ENCODE measurements at places on chromosomes 1 and 21.

DNA sequence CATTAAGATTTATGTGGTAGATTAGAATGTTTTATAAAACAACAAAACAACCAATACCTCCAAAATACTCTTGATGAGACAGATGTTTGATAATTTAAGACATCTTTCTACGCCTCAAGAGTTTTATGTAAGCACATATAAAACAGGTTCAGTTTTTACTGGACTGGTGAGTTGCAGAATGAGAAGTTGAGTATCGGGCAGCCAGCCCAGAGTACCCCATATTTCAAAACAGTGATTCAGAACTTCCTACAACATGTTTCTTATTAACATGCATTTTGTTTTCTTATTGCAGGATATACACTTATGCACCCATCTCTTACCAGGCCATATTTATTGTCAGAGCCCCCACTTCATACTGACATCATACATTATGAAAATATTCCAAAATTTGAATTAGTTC is 91.4 kb upstream of the RAVER2 start:
- no peak for DNase-seq

- no peak for DNase-seq
Measured at GRCh38 chr1:205500240-205501233, 3.9 kb upstream of the CDK18 start.

DNA sequence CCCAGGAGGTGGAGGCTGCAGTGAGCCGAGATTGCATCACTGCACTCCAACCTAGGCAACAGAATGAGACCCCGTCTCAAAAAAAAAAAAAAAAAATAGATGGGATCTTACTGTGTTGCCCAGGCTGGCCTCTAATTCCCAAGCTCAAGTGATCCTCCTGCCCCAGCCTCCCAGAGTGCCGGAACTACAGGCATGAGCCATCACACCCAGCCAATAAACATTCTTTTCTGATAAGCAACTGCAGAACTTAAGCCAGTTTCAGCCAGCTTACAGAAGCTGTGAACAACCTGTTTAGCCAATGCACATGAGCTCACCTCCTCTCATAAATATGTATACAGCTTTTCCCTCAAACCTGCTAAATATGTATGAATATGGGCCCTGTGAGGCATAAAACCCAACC is 3.1 kb upstream of the MIIP start:
- DNase-seq, result no peak

DNA sequence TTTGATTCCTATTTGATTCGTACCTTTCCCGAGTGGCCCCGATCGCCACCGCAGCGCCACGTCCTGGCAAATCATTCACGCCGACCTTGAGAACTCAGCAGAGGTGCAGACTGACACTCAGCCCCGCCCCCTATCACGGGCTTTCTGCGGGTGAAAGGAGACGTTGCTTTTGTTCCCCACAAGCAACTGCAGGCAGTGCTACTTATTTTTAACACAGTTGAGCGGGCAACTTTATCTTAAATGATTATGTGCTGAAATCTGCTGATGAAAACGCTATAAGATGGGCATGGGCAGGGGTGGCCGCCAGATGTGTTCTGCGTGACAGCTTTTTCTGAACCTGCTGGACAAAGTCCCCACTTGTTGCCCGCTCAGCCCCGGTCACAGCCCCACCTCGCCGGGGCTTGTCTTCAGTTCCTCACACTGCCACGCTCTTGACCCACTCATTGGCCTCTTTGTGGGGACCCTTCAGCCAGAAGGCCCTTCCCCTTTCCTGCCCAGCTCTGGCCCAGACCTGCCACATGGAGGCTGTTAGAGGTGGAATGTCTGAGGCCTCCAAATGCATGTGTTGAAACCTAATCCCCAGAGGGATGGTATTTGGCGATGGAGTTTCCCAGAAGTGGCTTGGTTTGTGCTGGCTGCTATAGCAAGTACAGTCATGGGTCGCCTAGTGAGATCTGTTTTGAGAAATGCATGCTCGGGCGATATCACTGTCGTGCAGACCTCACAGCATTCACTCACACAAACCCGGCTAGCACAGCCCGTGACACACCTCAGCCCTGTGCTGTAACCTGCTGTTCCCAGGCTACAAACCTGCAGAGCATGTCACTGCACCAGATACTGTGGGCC is 15.7 kb upstream of the PDXK start:
- DNase-seq, result no peak

DNA sequence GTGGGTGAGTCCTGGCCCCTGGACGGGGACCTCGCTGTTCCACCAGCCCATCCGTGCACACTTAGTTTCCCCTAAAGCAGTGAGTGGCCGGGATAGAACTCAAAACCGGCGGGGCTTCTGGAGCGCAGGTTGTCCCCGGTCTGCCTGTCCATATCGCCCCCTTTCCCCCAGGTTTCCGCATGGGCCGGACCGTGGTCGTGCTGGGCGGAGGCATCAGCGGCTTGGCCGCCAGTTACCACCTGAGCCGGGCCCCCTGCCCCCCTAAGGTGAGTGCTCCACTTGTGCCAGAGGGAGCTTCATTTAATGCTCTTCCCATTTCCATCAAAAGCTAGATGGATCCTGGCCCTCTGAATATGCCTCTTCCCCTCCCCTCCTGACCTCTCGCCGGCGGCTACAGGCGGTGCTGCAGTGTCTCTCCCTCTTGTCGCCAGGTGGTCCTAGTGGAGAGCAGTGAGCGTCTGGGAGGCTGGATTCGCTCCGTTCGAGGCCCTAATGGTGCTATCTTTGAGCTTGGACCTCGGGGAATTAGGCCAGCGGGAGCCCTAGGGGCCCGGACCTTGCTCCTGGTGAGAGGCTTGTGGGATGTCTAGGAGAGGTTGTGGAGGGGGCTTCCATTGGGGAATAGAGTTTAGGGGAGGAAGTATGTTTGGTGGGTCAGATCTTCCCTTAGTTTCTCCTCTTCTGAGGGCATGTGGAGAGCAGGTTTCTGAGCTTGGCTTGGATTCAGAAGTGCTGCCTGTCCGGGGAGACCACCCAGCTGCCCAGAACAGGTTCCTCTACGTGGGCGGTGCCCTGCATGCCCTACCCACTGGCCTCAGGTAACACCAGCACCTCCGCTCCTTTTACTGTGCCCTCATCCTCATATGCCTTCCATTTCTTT is 683 bp downstream of the PPOX start:
- no peak for DNase-seq

DNA sequence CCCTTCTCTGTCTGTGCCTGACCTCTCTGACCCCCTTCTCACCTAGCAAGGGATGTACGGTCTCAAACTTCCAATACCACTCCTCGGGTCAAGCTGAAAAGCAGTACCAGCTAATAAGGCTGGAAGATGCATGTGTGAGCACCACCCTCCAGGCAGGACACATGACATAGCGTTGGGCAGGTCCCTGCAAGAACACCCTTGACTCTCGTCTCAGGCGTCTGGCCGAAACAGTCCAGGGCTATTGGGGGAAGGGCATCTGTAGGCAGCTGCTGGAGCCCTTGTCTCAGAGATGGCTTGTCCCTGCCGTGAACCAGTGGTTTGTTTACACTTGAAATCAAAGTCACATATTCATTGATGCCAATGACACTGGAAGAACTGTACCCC is 56.5 kb downstream of the CD46 start:
- no peak for DNase-seq

All from activated CD4-positive, alpha-beta T cell treated with anti-CD3 and anti-CD28 coated beads, Interleukin-10, Interleukin-2, amounts not matched to agents 100 ng/mL and 50 ng/mL, durations not matched to agents 16 hours and 8 hours (primary cell).